Thoracic aorta (tissue), 2 donors: ENCODE measurements at places on chromosomes 1 and 21. TPM values are rescaled to one million over a fixed set of nuclear protein-coding genes. Genes with fewer than 3 reads are reported as not detected.

Gene RXRG
- 2.8 TPM for total RNA-seq

GRCh38 chr1:200305806-200306205 is 104.0 kb downstream of the ZNF281 start:
- no peak for DNase-seq

Gene HNRNPCL4
- total RNA-seq: not detected

DNA sequence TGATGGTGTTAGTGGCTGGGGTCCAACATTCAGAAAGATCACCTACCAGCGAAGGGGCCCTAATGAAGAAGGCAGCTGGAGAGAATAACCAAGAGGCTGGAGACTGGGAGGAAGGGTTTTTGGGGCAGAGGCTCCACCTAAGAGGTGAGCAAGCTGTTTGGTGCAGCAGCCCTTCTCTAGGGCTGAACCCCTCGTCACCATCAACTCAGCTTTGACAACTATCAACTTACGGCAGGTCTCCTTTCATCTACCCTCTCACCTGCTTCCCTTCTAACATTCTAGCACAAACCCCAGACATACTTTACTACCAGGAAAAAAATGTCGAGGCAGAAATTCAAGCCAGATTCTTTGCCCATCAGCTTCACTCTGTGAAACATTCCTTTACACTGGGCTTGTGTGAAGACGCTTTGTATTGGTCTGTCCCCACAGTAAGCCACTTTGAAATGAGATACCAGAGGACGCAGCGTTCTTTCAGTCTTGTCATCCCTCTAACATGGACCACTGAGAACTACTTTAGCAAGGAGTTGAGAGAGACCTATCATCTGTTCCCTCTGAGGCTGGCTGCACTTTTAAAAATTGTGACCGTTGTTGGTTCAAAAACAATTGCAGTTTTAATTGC is 84.6 kb downstream of the RAVER2 start:
- DNase-seq: no peak

DNA sequence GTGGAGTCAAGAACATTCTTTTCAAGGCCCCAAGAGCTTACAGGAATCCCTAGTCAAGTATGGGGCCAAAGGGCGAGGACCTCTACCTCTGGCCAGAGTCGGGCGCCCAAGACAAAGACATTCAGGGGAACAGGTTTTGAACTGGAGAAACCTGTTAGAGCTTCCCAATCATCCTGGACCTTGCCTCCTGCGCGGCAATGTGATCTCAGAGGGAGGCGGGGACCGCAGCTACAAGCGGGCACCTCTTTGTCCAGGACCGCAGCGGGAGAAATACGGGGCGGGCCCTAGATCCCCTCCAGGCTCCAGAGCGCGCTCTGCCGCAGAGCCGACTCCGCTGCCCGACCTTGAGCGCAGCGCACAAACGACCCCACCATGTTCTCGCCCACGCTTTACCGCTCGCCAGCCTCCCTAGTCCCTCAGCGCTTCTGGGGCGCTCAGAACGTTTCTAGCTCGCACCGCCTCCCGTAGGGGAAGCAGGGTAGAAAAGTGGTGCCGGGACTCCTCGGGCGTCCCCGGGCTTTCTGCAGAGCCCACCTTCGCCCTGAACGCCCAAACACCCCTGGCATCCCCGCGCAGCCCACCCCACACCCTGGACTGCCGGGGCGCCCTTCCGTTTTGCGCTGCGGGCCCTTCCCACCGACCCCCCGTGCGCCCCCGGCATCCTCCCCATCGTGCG is 28.1 kb downstream of the RABIF start:
- no peak for DNase-seq

- no peak for DNase-seq
Measured at GRCh38 chr1:233975486-233975885, 71.0 kb downstream of the SLC35F3 start.

GRCh38 chr1:156487862-156488261 is 12.7 kb downstream of the MEF2D start:
- no peak for DNase-seq

Gene TPTE
- not detected for total RNA-seq

DNA sequence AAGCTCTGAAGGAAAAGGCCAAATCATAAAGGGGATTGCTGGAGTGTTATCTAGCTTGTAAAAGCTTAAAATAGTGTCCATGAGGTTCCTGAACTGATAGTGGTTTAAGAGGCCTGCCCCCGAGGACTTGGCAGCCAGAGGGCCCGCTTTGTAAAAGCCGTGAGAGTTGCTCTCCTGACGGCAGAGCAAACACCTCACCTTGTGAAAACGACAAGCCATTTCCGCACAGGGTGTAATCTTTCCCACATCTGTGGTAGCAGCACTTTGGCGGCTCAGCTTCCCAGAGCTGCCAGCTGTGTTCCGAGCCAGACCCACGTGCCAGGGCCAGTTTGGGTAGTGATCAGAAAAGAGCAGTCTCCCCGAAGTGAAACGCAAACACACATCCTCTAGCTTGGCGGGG is 37.0 kb downstream of the SERBP1 start:
- no peak for DNase-seq

- no peak for DNase-seq
Measured at GRCh38 chr1:157390651-157391050, 161.7 kb downstream of the FCRL5 start.

Gene BRINP2
- total RNA-seq: not detected
